Cardiac muscle cell (in vitro differentiated cells and primary cell): ENCODE measurements at places on chromosomes 12 and 14. TPM values are rescaled to one million over a fixed set of nuclear protein-coding genes. Genes with fewer than 3 reads are reported as not detected.

DNA sequence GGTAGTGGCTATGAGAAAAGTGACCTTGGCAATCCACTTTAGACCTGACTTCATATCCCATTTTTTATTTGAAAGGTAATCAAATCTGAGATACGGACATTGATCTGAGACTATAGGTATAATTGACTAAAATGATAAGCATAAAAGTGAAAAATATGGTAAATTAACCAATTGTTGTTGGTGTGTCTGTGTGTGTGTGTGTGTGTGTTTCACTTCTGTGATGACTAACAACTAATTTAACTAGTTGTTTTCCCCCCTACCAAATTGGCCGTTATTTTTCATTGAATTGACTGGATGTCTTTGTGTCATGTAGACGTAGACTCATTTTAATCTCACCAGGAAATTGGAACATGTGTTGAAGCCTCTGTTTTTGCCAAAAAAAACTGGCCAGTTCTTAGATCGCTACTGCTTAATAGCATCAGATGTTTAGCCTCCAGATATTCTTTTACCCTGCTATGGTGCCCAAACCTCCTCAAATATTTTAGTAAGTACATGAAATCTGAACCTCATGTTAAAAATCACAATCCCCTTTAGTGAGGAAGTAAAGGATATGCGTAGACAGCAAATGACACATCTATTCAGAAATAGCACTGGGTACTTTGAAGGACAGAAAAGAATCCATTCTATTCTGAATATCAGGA, 395.0 kb downstream of the EGLN3 start:
- no peak for DNase-seq
- H3K27ac ChIP-seq: no peak overlapping the region
- H3K4me3 ChIP-seq: no peak overlapping the region
- H3K27me3 ChIP-seq: no peaks in the 10 kb centered on the region
- H3K36me3 ChIP-seq: no peaks in the 10 kb centered on the region
- H3K4me1 ChIP-seq: no peaks in the 10 kb centered on the region

DNA sequence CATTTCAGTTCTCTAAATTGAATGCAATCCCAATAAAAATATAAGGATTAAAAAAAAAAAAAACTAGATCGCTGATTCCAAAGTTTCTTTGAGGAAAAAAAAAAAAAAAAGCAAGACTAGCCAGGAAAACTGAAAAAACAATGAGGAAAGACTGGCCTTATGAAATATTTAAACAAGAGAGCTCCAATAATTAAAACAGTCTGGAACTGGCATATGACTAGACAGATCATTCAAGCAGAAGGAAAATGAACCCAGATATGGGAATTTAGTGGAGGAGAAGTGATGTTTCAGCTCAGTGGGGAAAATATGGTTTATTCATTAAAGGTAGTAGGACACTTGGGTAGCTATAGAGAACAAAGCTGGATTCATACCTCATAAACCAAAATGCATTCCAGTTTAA, 42.0 kb upstream of the TBC1D15 start:
- H3K27me3 ChIP-seq: no peaks in the 10 kb centered on the region
- H3K27ac ChIP-seq: no peak overlapping the region

DNA sequence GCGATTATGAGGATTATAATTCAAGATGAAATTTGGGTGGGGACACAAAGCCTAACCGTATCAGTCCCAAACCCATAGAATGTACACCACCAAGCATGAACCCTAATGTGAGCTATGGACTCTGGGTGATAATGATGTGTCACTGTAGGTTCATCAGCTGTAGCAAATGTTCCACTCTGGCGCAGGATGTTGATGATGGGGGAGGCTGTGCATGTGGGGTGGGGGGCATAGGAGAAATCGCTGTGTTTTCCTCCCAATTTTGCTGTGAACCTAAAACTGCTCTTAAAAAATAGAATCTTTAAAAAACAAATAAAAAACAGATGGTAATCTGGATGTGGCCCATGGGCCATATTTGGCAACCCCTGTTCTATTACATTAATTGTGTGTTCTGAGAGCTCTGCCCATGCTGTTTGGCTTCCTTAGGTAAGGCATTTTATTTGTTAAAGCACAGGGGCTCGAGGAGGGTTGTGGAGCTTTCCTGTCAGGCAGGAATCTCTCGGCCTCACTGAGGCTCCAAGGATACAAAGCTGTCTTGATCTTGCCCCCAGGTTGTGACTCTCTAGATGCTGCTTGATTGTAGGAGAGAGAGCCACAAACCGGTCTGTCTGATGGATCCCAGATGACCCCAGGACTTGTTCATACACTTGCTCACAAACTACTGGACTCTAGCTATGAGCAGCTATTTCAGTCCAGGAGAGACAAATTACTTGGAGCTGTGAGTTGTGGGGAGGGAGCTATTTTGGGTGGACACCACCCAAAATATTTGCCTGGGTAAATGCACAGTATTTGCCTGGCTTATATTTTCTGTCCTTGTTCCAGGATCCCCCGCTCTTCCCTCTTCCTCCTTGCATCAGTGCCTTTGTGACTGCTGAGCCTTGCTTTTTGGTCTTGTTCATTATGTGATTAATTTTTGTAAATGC, 340.2 kb downstream of the MED13L start:
- no peak overlapping the region for H3K27ac ChIP-seq
- H3K36me3 ChIP-seq: no peaks in the 10 kb centered on the region

DNA sequence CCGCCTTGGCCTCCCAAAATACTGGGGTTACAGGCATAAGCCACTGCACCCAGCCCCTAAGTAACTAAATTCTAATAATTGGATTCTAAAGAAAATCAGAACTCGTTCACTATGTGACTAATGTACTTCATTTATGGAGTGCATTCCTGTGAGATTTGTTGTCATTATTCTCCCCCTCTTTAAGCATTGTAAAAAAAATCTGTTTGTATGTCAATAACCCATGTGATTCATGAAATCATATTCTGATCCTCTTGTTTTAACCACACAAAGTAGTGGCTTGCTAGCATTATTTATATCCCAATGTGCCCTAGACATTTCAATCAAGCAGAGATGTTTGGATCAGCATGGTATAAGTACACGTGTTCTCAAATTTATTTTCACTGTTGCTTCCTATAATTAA, 78.2 kb upstream of the OSBPL8 start:
- H3K27me3 ChIP-seq: no peaks in the 10 kb centered on the region
- H3K36me3 ChIP-seq: no peaks in the 10 kb centered on the region
- DNase-seq: no peak
- H3K4me1 ChIP-seq: peaks cover 6% of the 10 kb centered on the region

DNA sequence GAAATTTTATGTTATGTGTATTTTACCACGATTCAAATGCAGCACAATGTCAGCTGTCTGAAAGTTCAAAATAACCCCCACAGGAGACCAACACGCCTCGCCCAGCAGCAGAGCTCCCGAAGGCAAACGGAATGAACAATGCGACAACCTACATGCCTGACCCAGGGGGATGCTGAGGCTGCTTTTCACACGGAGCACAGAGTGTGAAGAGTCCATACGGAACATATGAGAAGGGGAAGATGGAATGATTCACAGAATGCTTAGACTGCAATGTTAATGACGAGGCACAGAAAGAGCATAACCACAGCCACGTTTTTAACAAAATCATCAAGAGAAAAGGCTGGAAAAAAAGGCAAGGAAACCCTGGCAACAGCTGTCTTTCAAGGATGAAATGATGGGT, 22.6 kb downstream of the ZFYVE21 start:
- H3K4me3 ChIP-seq: no peak overlapping the region
- no peaks in the 10 kb centered on the region for H3K27me3 ChIP-seq
- no peak overlapping the region for H3K27ac ChIP-seq
- peaks cover 70% of the 10 kb centered on the region for H3K36me3 ChIP-seq
- no peaks in the 10 kb centered on the region for H3K4me1 ChIP-seq
- DNase-seq: no peak

- no peaks in the 10 kb centered on the region for H3K36me3 ChIP-seq
- no peaks in the 10 kb centered on the region for H3K27me3 ChIP-seq
- DNase-seq: no peak
- H3K4me1 ChIP-seq: no peaks in the 10 kb centered on the region
- H3K4me3 ChIP-seq: no peak overlapping the region
Observed at GRCh38 chr14:46626876-46627275, 24.7 kb downstream of the RPL10L start.

DNA sequence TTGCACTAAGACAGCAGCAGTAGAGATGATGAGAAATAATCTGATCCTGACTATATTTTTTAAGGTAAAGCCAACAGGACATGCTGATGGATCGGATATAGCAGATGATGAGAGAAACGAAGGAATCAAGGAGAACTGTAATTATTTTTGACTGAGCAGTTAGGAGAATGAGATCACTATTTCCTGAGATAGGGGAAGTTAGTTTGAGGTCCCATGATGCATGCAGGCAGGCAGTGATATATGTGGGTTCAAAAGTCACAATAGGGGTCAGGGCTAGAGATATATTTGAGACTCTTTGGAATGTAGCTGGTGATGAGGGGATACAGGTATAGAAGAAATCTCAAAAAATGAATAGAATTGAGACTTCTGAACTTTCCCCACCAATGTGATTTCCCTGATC, 107.6 kb downstream of the GTF2A1 start:
- H3K4me1 ChIP-seq: no peaks in the 10 kb centered on the region
- no peaks in the 10 kb centered on the region for H3K27me3 ChIP-seq
- H3K4me3 ChIP-seq: no peak overlapping the region
- no peak for DNase-seq

GRCh38 chr14:91322623-91323022, 78.1 kb upstream of the GPR68 start:
- H3K27me3 ChIP-seq: peaks cover 79% of the 10 kb centered on the region
- peaks cover 5% of the 10 kb centered on the region for H3K4me1 ChIP-seq
- no peak overlapping the region for H3K27ac ChIP-seq
- DNase-seq: no peak
- H3K4me3 ChIP-seq: no peak overlapping the region

DNA sequence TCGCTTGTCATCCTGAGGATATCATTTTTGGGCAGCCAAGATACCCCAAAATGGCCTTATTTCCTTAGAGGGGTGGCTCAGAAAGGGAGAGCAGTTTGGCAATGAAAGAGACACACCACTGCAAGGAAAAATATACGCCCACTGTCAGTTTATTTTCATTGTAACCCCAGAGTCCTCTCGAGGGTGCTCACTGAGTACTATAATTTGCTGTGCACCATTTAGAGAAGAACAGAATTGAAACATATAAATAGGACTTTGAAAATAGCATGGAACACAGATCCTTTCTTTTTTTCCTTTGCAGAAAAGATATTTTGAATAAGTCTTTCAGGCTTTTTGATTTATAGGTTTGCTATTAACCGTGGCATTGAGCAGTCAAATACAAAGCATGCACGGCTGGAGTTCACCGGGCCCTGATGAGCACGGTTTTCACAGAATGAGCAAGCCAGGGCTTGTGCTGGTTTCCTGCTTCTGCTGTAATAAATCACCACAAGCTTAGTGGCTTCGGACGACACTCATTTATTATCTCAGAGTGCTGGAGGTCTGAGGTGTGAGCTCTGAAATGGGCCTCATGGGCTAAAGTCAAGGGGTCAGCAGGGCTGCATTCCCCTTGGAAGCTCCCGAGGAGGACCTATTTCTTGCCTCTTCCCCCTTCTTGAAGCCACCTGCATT, 152.3 kb downstream of the ZNF664 start:
- H3K27me3 ChIP-seq: no peaks in the 10 kb centered on the region
- no peaks in the 10 kb centered on the region for H3K4me1 ChIP-seq
- H3K36me3 ChIP-seq: no peaks in the 10 kb centered on the region
- DNase-seq: no peak
- no peak overlapping the region for H3K4me3 ChIP-seq

DNA sequence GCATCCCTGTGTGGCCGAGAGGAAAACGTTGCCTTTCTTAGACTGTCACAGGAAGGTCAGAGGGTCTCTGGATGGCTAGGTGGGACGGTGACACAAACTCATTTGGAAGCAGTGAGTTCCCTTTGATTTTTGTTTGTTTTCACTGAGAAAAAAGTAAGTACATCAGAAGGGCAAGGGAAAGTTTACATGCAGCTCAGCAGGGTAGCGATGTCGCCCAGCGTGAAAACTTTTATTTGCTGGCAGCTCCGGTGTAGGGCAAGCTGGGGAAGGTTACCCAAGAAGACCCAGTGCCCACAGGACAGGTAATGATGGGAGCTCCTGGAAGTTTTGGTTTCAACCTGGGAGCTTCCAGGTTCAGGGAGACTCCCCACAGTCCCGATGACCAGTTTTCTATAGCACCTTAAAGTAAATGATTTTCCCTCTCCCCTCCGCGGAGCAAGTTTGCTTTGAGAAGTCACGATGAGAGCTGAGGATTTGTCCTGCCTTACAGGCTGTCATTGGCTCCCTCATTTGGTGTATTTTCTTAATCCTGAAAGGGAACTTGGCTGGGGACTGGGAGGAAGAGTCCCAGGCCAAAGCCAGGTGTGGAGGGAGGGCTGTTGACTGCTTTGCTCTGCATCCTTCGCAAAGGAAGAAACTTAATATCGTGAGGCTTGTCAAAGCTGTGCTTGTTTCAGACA, 64.7 kb upstream of the ESRRB start:
- H3K36me3 ChIP-seq: no peaks in the 10 kb centered on the region
- DNase-seq: no peak
- peaks cover 51% of the 10 kb centered on the region for H3K4me1 ChIP-seq
- H3K27me3 ChIP-seq: no peaks in the 10 kb centered on the region
- H3K27ac ChIP-seq: peak overlapping the region; percentile 90

DNA sequence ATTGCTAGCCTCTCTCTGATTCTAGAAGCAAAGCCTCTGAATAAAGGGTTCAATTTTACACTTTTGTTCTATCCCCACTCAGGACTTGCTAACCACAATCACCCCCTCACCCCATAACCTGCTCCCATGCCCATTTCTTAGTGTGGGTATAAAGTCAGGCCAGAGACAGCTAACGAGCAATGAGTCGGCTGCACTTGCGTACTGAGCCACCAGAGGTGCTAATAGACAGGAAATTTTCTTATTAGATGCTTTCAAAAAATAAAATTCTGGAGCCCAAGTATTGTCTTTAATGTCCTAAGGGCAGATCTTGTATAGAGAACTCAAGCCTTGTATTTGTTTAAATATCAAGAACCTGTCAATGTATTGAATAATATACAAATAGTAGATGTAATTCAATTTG, 256.9 kb downstream of the SYT1 start:
- no peaks in the 10 kb centered on the region for H3K27me3 ChIP-seq
- H3K4me3 ChIP-seq: no peak overlapping the region
- no peak overlapping the region for H3K27ac ChIP-seq
- H3K36me3 ChIP-seq: no peaks in the 10 kb centered on the region
- H3K4me1 ChIP-seq: no peaks in the 10 kb centered on the region

DNA sequence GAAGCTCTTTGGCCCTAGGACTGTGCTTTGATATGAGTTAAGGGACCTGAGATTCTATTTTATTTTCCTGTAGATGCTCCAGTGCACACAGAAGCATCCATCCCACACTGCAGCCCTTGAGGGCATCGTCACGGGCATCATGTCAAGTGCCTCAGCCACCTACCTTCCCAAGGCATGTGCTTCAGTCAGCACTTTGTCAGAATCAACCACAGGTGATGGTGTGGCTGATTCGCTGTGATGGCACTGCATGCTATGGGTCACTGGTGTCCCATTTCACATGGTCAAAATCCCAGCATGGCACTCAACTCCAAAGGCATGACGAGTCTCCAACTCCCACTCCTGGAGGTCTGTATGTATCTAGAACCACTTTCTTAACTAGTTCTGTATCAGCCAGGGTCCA, 100.8 kb downstream of the AACS start:
- no peaks in the 10 kb centered on the region for H3K27me3 ChIP-seq
- H3K36me3 ChIP-seq: no peaks in the 10 kb centered on the region
- H3K27ac ChIP-seq: no peak overlapping the region
- no peaks in the 10 kb centered on the region for H3K4me1 ChIP-seq

LMNTD1 gene
- total RNA-seq: not detected in 2 replicates

SERPINA10 gene
- total RNA-seq: not detected in 2 replicates

AMN gene
- 0.21 and 0.48 TPM in 2 replicates for total RNA-seq

DRAM1 gene
- 0.04 and 0.06 TPM in 2 replicates for total RNA-seq

RDH11 gene
- total RNA-seq: 41.7 and 61.2 TPM in 2 replicates

JPH4 gene
- 0.39 and 0.63 TPM in 2 replicates for total RNA-seq

KLRF1 gene
- total RNA-seq: not detected in 2 replicates

AQP5 gene
- 1.6 TPM in 1 of 2 replicates, not detected in the other for total RNA-seq

BMAL2 gene
- total RNA-seq: 0.98 and 1.2 TPM in 2 replicates
